ENCODE measurements at places on chromosomes 2 and 18. TPM values are rescaled to one million over a fixed set of nuclear protein-coding genes. Genes with fewer than 3 reads are reported as not detected.
A peak's percentile ranks its signal among the peaks of the same experiment; 100 is the strongest.

GRCh38 chr2:219350710-219351221 is 18.2 kb upstream of the RESP18 start:
- no peak for DNase-seq
- H3K27ac ChIP-seq = peak overlapping the region; percentile 18
- peaks cover 10% of the 10 kb centered on the region for H3K4me1 ChIP-seq
- H3K36me3 ChIP-seq = no peaks in the 10 kb centered on the region

- no peak for DNase-seq
- peaks cover 13% of the 10 kb centered on the region for H3K27me3 ChIP-seq
- no peaks in the 10 kb centered on the region for H3K4me1 ChIP-seq
- H3K4me3 ChIP-seq = no peak overlapping the region
- H3K36me3 ChIP-seq = no peaks in the 10 kb centered on the region
Measured at GRCh38 chr2:18413676-18414396, 146.6 kb downstream of the RDH14 start.

DNA sequence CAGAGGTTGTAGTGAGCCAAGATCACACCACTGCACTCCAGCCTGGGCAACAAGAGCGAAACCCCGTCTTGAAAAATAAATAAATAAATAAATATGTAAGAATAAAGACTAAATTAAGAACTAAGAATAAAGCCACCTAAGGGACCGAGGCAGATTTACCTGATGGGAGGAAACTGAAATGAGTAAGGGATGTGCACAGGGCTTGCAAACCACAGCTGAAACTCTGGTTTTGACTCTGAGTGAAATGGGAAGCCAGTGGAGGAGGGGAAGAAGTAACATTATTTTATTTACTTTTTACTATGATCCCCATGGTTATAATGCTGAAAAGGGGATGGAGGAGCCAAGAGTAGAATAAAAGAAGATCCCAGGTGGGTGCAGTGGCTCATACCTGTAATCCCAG is 107.3 kb downstream of the CABYR start:
- no peak overlapping the region for H3K4me3 ChIP-seq
- H3K27me3 ChIP-seq = no peaks in the 10 kb centered on the region
- peaks cover under 1% of the 10 kb centered on the region for H3K36me3 ChIP-seq
- H3K4me1 ChIP-seq = peaks cover 4% of the 10 kb centered on the region

GRCh38 chr2:101710471-101711318 is 13.2 kb downstream of the MAP4K4 start:
- peaks cover 27% of the 10 kb centered on the region for H3K4me1 ChIP-seq
- H3K4me3 ChIP-seq = no peak overlapping the region
- DNase-seq = no peak
- H3K36me3 ChIP-seq = peaks cover 25% of the 10 kb centered on the region
- H3K27ac ChIP-seq = peak overlapping the region; percentile 8
- H3K27me3 ChIP-seq = no peaks in the 10 kb centered on the region

DNA sequence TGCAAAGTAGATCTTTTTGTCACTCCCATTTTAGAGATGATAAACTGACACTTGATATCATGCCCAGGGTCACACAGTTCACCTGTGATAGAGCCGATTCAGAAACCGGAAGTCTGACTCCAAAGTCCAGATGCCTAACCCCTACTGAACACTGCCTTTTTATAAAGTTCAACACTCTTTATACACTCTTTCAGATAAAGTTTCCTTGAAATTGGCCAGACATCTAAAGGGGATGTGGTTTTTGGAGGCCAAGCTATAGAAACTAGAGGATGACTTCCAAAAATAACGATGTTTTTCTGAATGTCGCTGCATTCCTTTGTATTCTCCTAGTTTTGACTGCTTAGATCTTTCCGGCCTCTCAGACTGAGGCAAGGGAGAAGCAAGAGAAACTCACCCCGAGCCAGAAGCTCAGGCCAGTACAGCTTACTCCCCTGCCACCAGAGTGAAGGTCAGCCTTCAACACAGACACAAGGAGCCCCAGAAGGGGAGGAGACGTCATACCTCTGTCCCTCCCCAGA is 61.8 kb downstream of the NRP2 start:
- peaks cover 40% of the 10 kb centered on the region for H3K4me1 ChIP-seq
- DNase-seq = no peak
- H3K36me3 ChIP-seq = peaks cover 55% of the 10 kb centered on the region
- no peaks in the 10 kb centered on the region for H3K27me3 ChIP-seq

DNA sequence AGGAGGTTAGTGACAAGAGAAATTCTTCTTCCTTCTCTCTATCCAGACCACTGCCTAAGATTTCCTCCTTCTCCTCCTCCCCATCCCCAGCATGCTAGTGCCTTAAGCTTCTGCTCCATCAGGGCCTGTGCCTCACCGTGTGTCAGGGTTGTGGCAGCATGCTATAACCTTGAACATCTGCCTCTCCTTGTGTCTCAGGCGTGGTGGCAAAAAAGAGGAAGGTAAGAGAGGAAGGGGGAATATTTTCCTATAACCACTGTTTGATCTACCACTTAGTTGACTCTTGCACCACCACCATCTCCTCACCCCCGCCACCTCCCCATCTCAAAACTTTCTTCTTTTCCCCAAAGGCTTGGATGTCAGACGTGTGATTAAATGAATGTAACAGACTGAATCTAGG is 38.3 kb upstream of the PEX13 start:
- peaks cover 10% of the 10 kb centered on the region for H3K4me1 ChIP-seq
- DNase-seq = no peak
- no peaks in the 10 kb centered on the region for H3K36me3 ChIP-seq
- no peak overlapping the region for H3K27ac ChIP-seq

DNA sequence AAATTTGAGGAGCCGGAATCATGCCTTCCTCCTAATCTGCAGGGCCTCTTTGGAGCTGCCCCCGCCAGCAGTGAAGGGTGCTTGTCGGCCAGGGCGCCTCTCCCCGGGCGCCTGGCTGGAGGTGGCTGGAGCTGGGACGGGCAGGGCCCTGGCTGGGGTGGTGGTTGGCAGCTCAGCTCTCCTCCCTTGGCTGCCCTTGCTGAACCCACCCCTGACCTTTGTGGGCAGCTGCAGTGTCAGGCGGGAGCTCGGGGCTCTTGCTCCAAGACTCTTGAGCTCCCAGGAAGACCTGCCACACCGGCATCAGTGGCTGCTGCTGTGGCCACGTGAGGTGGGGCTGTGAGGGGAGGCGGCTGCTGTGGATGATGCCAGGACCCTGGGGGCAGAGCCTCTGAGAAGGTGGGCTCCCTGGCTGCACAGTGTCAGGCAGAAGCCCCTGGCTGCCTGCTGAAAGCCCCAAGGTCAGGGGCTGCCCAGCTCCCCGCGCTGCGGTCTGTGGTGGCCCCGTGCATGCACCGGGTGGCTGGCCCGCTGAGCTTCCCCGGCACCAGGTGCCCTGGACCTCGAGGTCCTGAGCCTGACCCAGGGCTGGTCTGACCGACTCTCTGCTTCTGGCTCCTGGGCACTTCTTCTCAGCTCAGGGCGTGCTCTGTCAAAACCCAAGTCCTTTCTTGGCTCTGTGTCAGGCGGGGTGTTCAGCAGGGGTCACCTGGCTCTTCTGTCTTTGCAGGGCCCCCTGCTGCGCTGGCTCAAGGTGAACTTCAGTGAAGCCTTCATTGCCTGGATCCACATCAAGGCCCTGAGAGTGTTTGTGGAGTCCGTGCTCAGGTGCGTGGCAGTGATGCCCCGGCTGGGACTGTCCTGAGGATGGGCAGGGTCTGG is 34.5 kb downstream of the PDIA6 start:
- H3K27me3 ChIP-seq = no peaks in the 10 kb centered on the region
- no peak overlapping the region for H3K27ac ChIP-seq
- no peak overlapping the region for H3K4me3 ChIP-seq
- DNase-seq = no peak

GRCh38 chr2:67876176-67876575 is 186.6 kb downstream of the C1D start:
- DNase-seq = no peak
- H3K27me3 ChIP-seq = peaks cover 4% of the 10 kb centered on the region
- no peak overlapping the region for H3K4me3 ChIP-seq
- H3K36me3 ChIP-seq = no peaks in the 10 kb centered on the region
- peaks cover 36% of the 10 kb centered on the region for H3K4me1 ChIP-seq
- H3K27ac ChIP-seq = no peak overlapping the region

DNA sequence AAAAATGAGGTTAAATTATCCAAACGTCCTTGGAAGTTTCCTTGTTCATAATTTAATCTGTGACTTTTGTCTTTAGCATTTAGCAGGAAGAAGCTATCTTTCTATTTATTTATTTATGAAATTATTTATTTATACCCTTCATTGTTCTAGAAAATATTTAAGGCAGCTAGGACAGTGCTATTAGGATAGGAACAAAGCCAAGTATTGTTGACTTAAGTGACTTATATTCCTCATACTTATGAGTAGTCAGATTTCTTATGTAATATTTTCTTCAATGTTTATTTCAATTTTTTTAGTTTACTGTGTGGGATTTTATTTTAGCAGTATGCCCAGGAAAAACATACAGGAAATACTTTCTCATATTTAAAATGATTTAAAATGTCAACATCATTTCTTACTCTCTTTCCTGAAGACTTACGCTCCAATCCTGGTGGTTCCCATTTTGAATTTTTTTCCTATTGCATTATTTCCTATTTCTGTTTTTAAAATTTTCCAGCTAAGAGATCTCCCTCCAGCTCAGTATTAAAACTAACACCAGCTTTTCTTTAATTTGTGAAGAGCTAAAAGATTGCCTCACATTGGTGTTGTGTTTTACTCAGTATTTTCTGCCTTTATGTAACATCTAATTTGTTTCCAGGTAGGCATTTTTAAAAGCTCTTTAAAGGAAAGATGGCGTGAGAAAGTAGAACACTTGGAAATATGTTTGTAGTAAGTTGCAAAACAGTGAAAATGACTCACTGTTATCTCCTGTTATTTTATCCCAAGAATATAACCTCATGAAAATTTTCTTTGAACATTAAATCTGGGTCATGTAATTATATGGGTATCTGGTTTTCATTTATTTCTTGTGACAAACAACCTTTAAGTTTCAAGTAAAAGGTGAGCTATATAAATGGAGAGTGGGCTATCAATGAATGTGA is 32.2 kb downstream of the MAPRE2 start:
- H3K4me3 ChIP-seq = no peak overlapping the region
- no peak overlapping the region for H3K27ac ChIP-seq
- no peaks in the 10 kb centered on the region for H3K27me3 ChIP-seq
- H3K36me3 ChIP-seq = peaks cover 5% of the 10 kb centered on the region
- peaks cover 12% of the 10 kb centered on the region for H3K4me1 ChIP-seq

DNA sequence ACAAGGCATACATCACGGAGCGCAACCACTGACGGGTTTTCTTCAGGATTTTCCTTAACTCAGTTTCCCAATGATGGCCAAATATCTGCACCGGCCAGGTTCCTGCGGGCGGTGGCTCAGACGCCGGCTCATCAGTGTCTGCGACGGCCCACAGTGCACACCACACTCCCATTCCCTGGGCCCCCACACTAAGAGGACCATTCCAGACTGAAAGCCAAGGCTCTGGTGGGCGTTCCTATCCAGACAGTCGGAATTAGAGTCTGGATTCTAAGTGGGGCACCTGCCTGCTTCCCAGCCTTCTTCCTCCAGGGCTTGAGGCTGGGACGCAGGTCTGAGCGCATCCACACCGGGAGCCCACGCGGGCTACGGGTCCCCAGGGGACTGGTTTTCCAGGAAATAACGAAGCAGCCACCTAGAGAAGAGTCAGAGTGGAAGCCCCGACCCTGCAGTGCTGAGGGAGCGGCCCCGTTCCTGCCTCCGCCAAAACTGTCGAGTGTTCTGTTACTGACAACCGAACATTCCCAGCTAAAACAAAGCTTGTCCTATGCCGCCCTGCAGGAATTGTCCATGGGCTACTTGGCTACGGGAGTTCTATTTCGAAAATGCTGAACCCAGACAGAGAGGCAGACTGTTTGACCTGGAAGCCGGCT is 75.3 kb downstream of the TMEM18 start:
- H3K27ac ChIP-seq = no peak overlapping the region
- H3K4me3 ChIP-seq = no peak overlapping the region
- DNase-seq = no peak
- no peaks in the 10 kb centered on the region for H3K27me3 ChIP-seq
- H3K36me3 ChIP-seq = no peaks in the 10 kb centered on the region
- peaks cover 4% of the 10 kb centered on the region for H3K4me1 ChIP-seq

- H3K4me1 ChIP-seq = no peaks in the 10 kb centered on the region
- H3K27me3 ChIP-seq = no peaks in the 10 kb centered on the region
- DNase-seq = no peak
- no peak overlapping the region for H3K4me3 ChIP-seq
- H3K27ac ChIP-seq = no peak overlapping the region
Measured at GRCh38 chr18:37270038-37270665, 295.4 kb downstream of the CELF4 start.

DNA sequence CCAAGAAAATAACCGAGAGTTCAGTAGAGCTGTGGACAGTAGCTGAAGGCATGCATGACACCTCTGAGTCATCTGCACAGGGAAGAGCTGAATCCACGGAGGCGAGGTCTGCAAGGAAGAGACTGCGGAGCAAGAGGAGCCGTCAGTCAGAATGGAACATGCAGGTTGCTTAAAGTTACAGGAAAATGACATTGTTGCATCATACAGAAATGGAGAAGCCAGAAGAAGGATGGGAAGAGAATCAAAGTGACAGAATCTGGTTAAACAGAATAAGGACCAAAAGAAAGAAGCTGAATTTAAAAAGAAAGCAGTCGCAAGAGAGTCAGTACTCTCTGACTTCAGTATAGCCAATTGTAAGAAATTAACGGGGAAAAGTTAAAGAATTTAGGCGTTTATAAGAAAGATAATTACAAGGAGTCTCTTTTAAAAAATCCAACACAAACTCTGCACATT is 533.8 kb downstream of the ADCYAP1 start:
- H3K27me3 ChIP-seq = no peaks in the 10 kb centered on the region
- H3K4me3 ChIP-seq = no peak overlapping the region
- H3K4me1 ChIP-seq = no peaks in the 10 kb centered on the region
- DNase-seq = no peak

DNA sequence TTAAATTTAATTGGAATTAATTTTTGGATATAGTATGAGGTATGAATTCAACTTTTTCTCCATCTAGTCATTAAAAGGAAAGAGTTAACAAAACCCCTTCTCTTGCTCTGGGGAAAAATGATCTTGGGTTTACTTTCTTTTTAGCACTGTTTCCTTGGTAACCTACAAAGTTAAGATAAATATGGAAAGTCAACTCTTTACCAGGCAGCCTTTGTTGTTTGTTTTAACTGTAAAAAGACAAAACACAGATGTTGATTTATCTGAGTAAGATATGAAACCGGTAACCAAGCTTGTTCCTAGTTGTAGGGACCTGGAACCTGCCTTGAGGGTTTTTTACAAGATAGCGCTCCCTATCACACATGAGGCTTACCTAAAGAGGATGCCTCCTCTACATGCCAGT is 10.1 kb upstream of the SANBR start:
- peaks cover 6% of the 10 kb centered on the region for H3K4me1 ChIP-seq
- H3K4me3 ChIP-seq = no peak overlapping the region
- H3K27me3 ChIP-seq = no peaks in the 10 kb centered on the region

SCYGR4 gene
- not detected for total RNA-seq

STRADB gene
- total RNA-seq = 30.6 TPM

MOGAT1 gene
- total RNA-seq = 0.45 TPM

UGT1A8 gene
- total RNA-seq = not detected

GMCL1 gene
- total RNA-seq = 23.1 TPM

ACADL gene
- 2.1 TPM for total RNA-seq

SLC20A1 gene
- total RNA-seq = 63.9 TPM

CTAGE1 gene
- total RNA-seq = not detected

PLEKHM3 gene
- total RNA-seq = 10.7 TPM

TCF23 gene
- not detected for total RNA-seq

SLC5A7 gene
- total RNA-seq = 0.36 TPM

ZNF521 gene
- 5.3 TPM for total RNA-seq
